Stimulated activated CD8-positive, alpha-beta memory T cell treated with anti-CD3 and anti-CD28 coated beads, Interleukin-4, amount 100 ng/mL, for 1 hour (primary cell): ENCODE measurements at places on chromosomes 2 and 18.

GRCh38 chr2:238315031-238315595 lies 5.2 kb upstream of the TRAF3IP1 start:
- no peak for DNase-seq

DNA sequence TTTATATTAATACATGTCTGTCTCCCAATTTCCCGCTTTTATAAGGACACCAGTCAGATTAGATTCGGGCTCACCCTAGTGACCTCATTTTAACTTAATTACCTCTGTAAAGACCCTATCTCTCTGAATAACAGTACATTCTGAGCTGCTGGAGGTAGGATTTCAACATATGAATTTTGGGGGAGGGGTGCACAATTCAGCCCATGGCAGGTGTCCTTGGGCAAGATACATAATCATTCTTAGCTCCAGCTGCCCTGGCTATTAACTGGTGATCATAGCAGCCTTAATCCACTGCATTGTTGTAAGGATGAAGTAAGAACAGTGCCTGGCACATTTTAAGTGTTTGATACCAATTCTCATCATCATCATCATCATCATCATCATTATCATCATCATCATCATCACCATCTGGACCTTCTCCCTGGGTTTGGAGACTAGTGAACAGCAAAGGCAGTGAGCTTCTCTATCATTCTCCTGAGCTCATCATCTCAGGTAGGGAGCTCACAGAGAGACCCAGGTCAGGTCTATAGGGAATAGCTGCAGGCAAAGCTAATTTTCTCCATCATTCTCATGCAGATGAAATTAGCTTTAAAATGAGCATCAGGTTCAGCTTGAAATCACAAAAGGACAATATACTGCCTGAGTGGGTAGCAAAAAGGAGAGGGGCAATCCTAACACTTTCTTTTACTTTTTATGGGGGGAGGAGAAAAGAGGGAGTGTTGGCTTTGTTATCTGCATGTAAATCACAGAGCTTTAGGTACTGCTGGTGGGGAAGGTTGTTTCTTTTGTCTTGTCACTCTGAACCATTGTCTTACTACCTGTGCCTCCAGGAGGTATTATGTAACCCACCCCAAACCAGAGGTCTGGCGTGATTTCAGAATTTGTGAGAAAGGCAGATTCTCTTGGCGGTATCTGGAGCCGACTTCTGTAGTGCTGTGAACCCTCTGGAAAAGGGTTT lies 125.5 kb upstream of the SPRED2 start:
- DNase-seq, result no peak

GRCh38 chr2:1799174-1799573 lies 54.9 kb upstream of the PXDN start:
- DNase-seq, result no peak

DNA sequence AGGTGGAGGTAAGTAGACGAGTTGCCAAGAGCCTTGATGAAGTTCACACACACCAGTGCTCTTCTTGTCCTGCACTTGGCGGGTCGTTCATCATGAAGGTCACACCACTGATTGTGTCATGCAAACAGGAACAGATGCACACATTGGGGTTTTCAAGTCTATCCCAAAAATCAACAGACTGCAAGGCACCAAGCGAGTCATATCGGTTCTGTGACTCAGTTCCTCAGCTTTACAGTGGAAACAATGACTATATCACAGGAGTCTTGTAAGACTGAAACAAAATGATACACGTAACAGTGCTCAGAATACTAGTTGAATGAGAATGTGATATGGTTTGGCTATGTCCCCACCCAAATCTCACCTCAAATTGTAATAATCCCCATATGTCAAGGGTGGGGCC lies 526.9 kb upstream of the ID2 start:
- no peak for DNase-seq

DNA sequence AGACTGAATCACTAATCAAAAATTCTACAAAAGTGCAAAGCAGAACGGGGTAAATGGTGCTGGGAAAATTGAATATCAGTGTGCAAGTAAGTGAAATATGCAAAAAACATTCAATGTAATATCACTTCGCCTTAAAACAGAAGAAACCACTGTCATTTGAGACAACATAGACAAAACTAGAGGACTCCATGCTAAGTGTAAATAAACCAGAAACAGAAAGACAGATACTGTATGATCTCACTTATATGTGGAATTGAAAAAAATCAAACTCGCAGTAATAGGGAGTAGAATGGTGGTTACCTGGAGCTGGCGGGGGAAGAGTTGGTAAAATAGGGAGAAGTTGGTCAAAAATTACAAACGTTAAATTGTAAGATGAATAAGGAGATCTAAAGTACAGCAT lies 1420.0 kb upstream of the CDH2 start:
- DNase-seq, result no peak
